ENCODE measurements at places on chromosomes 11 and 22.

DNA sequence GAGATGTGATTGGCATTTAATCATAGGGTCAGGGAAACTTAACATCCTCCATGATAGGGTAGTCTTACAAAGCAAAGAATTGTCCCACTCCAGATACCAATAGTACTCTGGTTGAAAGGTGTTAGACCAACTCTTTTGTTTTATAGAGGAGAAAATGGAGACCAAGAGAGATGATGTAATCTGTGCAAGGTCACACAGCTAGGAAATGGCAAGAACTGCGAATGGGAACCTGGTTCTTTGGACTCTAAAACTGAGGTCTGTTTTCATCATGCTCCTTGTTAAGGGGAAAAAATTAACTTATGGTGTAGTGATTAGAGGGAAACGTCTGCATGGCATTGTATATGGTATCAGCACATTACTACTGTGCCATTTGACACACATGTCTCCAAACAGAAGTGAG, 171.1 kb downstream of the COMMD9 start:
- DNase-seq = peak; percentile 2

DNA sequence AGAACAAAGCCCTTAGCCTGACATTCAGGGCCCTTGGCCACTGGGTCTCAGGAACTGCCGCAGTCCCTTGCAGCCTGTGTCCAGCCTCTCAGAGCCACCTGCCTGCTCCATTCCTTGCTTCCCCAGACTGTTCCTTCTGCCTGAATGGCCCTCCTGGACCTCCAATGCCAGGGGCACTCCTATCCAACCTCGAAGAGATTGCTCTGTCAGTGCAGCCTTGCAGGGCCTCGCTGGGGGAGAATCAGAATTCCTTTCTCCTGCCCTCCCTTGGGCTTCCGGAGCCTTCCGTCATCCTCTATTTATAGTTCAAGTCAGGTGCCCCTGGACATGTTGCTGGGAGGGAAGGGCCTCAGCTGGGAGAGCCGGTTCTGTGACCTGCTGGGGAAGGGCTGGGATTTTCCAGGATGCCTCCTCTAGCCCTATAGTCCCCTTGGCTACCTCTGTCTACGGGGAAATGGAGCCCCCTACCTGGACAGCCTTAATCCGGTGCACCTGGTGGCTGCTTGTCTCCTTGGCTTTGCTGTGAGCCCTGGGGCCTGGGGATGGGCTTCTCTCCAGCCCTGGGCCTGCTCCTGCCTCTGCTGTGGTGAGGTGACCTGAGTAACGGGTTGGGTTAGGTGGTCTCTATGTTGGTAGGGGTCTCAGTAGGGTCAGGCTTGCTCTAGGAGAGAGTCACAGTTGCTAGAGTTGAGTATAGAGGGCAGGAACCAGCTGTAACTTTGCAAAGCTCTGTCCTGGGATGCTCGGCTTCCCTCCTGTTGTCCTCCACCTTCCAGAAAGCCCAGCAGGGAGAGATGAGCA, 45.9 kb upstream of the SYT7 start:
- no peak for DNase-seq

DNA sequence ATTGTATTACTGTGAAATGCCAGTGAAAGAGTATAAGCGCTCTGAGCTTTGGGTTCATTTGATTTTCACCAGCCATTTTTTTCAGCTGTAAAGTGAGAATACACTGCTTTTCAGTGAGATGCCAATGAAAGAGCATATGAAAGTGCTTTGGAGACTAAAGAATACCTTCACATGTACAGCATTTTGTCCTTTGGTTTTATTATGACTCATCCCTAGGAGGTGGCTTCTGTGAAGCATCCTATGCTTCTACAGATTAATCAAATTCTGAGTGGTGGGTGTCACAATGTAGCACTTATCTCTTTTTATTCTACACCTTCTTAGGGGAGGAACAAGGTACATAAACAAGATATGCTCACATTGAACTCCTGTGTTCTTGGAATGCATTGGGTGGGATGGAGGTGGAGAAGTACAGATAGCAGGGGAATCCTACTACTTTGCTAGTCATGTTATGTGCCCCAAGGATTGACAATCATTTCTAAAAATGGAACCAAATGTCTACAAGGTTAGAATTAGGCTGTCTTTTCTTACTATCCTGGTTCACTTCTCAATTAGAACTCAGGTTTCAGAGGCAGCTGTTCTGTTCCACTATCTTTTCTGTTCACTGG, 18.7 kb downstream of the TRIM44 start:
- no peak for DNase-seq

GRCh38 chr11:267491-267994, 10.7 kb upstream of the NLRP6 start:
- DNase-seq = peak; percentile 65

DNA sequence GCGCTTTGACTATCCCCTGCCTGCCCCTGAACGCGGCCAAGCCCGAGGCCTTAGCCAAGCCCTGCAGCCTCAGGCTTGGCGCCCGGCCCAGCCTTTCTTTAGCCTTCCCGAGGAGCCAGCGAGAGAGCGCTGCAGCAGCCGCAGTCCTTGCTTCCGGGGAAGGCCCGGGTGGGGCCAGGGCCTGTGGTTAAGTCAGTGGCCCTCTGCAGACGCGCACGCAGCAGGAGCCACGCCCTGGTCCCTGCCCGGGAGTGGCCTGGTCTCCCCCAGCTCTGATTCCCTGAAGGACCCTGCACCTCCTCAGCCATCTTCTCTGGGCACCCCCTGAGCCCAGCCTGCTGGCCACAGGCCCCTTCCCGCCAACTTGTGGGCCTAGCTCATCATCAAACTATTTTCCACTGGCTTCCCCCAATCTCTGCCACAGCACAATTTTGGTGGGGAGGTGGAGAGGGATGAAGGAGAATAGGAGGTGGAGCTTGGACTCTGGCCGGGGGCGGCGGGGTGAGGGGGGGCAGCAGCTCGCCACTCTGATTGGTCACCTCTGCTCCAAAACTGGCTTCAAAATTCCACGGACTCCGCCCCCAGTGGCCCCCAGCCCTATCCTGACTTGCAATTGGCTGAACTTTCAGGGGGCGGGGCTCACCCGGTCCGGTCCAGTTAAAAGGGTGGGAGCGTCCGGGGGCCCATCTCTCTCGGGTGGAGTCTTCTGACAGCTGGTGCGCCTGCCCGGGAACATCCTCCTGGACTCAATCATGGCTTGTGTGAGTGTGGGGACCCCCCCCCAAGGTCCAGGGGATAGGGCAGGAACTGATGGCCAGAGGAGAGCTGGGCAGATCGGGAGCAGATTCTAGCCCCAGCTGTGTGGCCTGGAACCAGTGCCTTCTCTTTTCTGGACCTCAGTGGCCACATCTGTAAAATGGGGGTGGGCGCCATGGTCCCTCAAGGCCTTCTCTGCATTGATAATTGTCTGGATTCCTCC, at the start of gene LGALS1:
TSS of gene LGALS1 (plus strand) at position 686 of the 979 bp plus-strand sequence. CDS start at position 753, 67 bp downstream.
- DNase-seq = peak; percentile 91

- no peak for DNase-seq
Measured at GRCh38 chr22:45903355-45904135, 73.4 kb downstream of the WNT7B start.

DNA sequence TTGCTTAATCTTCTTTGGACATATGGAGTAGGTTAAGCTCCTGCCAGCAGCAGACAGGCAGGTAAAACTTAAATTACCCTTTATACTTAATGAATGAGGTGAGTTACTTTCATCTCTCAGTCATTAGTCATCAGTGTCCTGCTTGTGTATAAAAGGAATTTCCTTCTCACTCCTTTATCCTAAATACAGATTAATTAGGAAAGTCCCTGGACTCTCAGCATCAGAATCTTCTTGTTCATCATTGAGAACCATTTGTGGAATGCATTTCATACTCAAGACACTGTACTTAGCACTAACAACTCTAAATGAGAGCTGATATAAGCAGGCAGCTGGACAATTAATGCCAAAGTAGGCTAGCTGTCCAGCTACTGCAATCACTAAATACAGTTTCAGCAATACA, 630.4 kb downstream of the METTL15 start:
- no peak for DNase-seq

Data from hematopoietic multipotent progenitor cell treated with erythropoietin and hydrocortisone succinate and interleukin-3 and kit ligand, for 8 days (in vitro differentiated cells).